Stimulated activated CD8-positive, alpha-beta memory T cell treated with anti-CD3 and anti-CD28 coated beads, Interleukin-4, amount 100 ng/mL, for 1 hour (primary cell): ENCODE measurements at places on chromosomes 2 and 18.

GRCh38 chr2:3302751-3303582 lies 74.7 kb downstream of the EIPR1 start:
- DNase-seq = no peak

GRCh38 chr2:208545403-208546042 lies 138.9 kb downstream of the PTH2R start:
- DNase-seq = no peak

DNA sequence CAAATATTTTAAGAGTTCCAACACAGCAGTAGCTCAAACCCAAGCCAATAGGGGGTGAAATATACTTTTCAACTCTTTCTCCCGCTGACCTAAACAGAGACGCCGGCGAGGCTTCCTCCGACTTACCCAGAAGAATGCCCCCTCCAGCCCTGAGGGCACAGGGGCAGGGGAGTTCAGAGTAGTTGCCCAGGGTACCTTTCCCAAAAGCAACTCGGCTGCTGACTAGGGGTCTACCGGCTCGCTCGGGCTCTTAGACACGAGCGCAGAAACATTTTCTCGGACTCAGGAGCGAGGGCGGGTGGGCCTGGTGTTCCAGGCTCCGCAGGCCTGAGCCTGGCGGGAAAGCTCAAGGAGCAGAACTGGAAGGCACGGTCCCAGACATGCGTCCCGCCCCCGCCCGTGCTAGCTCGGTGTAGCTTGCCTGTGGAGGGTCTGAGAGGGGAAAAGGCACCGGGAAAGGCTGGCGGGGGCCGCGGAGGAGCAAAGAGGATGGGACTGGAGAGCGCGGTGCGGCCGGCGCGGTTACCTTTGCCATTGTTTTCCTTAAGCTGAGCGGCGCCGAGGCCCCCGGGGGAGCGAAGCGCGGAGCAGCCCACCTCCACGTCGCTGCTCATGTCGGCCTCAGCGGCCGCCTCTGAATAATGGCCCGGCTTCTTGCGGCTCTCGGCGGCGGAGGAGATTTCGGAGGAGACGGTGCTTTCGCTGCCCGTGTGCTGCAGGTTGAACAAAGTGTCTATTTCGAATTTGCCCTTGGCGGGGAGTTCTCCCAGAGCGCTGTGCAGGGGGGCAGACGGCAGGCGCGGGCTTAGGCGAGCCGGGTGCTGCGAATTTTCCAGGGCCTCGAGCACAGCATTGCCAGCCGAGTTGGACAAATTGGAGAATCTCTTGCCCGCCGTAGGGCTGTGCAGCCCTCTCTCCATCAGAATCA lies 674 bp downstream of the EVX2 start:
- no peak for DNase-seq

GRCh38 chr2:226017537-226017936 lies 618.0 kb downstream of the NYAP2 start:
- no peak for DNase-seq

DNA sequence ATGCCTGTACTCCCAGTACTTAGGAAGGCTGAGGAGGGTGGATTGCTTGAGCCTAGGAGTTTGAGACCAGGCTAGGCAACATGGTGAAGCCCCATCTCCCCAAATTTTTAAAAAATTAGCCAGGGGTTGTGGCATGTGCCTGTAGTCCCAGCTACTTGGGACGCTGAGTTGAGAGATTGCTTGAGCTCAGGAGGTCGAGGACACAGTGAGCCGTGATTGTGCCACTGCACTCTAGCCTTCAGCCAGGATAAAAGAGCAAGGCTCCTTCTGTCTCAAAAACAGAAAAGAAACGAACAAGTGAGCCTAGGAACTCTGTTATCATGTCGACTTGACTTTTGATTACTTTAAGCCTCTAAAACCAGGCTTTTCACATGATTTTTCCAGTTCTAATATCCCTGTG lies 13.7 kb downstream of the NPC1 start:
- DNase-seq = no peak
